Stimulated activated CD4-positive, alpha-beta T cell treated with anti-CD3 and anti-CD28 coated beads, Interleukin-1b, Interleukin-23, amount 100 ng/mL, for 48 hours (primary cell): ENCODE measurements at places on chromosomes 3 and 15.

DNA sequence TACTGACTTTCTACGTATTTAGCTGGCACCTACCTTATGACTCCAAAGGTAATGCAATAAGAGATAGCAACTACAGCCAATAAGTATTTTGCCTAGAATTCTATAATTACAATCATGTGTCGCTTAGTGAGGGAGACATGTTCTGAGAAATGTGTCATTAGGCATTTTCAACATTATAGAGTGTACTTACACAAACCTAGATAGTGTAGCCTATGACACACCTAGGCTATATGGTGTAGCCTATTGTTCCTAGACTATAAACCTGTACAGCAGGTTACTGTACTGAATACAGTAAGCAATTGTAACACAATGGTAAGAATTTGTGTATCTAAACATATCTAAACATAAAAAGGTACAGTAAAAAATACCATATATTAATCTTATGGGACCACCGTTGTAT is 363.4 kb upstream of the DPH6 start:
- no peak for DNase-seq

GRCh38 chr15:88747111-88747510 is 56.1 kb upstream of the ACAN start:
- DNase-seq, result no peak

- DNase-seq, result no peak
Observed at GRCh38 chr15:25508369-25509002, 69.7 kb upstream of the UBE3A start.

DNA sequence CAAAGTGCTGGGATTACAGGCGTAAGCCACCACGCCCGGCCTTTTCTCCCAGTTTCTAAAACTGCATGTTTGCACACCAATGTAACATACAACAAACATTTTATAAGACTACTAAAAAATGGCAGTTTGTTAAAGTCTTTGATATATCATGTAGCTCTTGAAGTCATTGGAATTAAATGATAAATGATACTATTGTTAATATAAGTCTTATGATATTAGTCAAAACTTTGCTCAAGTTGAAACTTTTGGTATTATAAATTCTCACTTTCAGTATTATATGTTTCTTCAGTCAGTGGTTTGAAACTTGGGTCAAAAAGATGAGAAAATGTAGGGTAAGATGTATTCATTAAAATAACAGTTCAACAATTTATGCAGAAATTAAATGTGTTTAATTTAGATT is 117.6 kb upstream of the TBL1XR1 start:
- no peak for DNase-seq

- no peak for DNase-seq
Observed at GRCh38 chr15:29162411-29162810, 107.2 kb downstream of the NSMCE3 start.

DNA sequence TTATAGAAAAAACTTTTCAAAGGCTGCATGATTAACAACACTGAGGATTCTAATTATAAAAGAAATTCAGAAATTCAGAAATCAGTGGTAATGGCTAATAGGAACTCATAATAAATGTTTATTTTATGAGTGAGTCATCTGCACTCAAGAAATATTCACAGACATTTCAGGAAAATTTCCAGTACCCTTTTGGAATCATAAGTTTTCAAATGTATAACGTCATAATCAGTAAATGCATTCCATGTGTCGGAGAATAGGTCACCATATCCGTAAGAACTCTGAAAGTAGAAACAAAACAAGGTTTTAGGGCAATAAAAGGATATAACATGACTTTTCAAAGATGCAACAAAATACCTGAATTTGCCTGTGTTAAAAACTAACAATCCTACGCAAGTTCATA is 24.7 kb downstream of the EOGT start:
- DNase-seq, result no peak

DNA sequence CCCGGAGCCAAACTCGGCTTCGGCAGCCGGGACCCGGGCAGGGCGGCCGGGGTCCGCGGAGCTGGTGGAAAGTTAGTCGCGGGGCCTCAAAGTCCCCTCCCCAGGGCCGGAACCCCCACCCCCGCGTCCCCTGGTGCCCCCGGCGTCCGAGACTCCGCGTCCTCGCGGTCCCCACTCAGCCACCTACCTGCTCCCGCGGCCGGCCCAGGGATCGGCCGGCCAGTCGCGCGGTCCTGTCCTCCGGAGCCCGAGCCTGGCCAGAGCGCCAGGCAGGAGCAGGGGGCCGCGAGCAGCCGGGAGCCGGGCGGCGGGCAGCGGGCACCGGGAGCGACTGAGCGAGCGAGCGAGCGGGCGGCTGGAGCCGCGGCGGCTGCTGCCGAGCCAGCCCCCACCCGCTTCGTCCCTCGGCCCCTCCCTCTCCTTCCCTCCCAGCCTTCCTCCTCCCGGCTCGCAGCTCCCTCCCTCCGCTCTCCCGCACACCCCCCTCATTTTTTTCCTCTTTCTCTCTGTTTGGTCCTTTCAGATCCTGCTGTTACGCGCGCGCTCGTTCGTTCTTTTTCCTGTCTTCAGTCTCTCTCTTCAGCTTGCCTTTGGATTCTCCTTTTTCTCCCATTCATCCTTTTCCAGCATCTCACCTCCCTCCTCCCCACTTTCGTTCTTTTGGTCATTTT is at the start of gene MEGF11:
MEGF11 (minus strand) TSS at position 333 of the 671 bp plus-strand sequence. CDS start 125,347 bp downstream, outside the sequence.
- no peak for DNase-seq

- DNase-seq, result no peak
Observed at GRCh38 chr15:31609906-31610305, 283.3 kb downstream of the KLF13 start.

DNA sequence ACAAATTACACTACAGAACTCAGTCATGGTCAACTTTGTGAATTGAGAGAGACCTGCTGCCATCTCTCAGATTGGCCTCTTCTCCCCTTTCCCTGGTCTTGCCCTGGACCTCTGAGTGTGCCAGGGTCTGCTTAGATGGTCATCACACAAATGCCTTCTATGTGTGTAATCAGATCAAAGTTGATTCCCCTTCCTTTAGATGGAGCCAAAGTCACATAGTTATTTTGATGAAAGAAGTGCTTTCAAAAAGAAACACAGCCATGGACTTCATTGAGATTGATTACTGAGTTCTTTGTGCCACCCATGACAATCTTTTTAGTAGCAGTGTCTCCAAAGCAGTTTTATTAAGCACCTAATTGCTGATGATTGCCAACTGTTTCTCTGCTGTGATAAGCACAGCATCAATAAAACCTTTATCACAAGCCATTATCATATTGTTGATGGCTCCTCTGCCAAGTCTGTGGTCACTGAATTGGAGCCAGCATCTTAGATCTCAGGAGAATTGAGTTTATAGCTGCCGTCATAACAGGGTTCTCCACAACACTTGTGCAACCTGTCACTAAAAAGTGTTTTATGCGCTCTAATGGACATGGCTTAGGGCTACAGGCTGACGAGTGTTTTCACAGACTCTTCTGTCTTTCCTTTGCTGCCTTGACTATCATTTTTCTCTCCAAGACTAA is 149.7 kb upstream of the NUDT16 start:
- DNase-seq, result no peak

GRCh38 chr15:36370731-36371112 is 208.7 kb upstream of the CDIN1 start:
- DNase-seq, result no peak

- no peak for DNase-seq
Observed at GRCh38 chr3:138493804-138494606, 59.6 kb downstream of the ESYT3 start.

DNA sequence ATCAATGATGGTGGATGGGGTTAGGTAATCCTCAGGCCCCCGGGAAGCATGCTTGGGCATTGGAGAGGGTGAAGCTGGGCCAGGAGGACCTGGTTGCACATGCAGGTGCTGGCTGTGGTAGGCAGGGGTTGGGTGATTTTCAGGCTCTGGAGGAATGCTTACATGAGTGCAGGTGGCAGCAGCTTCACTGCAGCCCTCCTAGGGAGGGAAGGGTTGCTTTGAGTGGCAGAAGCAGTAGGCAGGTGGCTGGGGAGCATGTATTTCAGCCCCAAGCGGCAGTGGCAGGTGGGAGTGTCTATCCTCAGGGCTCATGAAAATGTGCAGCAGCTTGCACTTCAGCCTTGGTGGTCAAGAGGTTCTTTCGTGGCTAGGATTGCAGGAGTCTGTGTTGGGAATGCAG is 230.0 kb upstream of the CTNNB1 start:
- DNase-seq, result no peak

- DNase-seq, result peak; percentile 61
Observed at GRCh38 chr3:129481766-129482332, 41.8 kb downstream of the IFT122 start.

DNA sequence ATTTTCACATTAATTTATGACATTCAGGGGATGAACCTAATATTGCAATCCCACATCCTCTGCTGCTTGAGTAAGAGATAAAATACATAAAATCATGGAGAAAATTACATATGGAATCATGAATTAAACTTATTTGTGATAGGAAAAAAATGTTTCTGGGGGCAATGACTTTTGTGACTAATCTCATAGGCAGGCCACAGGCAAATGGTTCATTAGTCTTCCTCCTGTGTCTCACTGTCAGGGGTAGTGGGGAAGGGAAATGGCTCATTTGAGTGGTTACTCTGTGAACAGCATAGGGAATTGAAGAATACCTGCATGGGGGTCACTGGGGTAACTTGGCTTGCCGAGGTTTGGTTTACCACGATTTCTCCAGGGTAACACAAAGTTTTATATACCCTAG is 72.0 kb downstream of the TFG start:
- DNase-seq, result no peak

DNA sequence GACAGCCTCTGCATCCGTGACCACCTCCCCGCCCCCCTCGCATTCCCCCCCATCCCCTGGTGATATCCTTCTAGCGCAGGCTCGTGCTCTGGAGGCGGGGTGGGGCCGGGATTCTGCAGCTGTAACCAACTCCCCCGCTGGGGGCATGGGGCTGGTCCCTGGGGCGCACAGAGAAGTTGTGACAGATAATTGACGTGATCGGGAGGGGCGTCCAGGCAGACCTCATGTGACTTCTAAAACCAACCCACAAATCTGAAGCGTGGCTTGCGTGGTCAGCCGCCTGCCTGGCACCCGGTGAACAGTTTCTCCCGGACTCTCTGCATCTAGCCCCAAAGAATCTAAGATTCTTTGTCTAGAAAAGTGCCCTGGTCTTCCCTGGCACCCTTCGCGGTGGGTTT is 100.6 kb upstream of the IGF1R start:
- DNase-seq, result peak; percentile 14

GRCh38 chr3:108713816-108714215 is 43.4 kb downstream of the RETNLB start:
- no peak for DNase-seq

DNA sequence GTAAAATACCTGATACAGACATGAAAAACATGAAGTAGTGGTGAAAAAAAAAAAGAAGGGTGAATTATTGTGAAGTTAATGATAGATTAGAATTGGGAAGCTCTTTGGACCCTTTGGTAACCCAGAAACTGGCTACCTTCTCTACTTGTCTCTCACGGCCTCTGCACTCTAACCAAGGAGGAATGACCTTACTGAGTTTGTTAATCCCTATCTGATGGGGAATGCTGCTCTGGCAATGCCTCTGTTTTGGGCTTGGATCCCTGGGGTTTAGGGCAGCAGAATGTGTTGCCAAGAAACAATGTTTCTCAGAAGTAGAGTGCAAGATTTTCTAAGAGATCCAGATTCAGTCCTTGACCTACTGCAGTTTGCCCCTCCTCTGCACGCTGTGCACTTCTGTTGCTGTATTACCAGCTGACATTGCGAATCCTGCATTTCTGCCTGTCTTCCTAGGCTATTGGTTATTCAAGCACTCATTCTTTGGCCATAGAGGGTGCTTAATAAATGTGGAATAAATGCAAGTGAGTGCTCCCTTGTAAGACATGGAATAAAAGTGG is 49.2 kb upstream of the MAP3K13 start:
- no peak for DNase-seq

DNA sequence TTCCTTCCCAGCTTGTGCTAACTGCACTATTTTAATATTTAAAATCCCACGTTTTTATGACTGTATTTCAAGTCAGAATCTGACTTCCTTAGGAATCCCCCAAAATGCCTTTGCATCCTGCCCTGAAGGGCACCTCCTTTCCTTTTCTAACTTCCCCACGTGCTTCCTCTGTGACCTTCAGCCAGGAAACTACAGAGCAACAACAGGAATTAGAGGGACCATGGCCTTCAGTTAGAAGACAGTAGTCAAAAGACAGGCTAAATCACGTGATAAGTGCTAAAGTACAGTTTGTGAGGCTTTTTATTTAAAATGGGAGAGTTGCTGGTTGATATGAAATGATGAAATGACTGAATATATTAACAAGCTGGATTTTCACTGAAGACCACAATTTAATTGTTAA is 11.8 kb upstream of the ABHD10 start:
- no peak for DNase-seq

GRCh38 chr15:46111730-46112129 is 476.9 kb downstream of the SQOR start:
- no peak for DNase-seq
